NCI-H345 (cell line): ENCODE measurements at places on chromosomes 3 and 15.

DNA sequence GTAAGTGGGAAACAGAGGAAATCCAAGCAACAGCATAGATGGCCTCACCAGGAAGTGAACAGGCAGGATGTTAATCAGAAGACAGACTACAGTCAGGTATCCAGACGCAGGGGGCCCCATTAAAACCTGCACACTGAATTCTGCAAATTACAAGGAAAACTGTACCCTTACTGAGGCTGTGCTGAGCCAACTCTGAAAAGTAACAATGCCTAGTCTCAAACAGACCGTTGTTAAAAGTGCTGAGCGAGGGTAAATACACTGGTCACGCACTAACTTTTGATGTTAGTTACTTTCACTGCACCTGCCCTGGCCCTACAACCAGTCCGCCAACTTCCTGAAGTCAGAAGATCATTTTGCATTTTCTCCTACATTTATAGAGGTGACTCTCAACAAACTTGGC, 1.0 kb downstream of the TAMM41 start:
- no peak for DNase-seq

DNA sequence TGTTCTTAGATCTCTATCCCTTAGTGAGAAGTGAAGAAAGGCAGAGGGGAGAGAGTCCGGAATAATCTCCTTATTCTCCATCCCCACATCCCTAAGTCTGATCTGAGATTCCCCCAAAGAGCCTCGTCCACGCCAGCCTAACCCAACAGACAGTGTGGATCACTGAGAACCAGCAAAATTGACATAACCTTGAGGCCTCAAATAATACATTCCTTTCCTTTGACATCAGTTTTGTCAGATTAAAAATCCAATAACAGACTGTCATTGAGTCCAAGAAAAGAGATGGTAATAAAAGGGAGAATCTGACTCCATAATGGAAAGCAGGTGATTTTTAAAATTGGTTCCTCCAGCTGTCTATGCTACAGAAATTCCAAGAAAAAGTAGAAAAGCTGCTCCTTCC, 7.7 kb upstream of the SIAH2 start:
- no peak for DNase-seq

DNA sequence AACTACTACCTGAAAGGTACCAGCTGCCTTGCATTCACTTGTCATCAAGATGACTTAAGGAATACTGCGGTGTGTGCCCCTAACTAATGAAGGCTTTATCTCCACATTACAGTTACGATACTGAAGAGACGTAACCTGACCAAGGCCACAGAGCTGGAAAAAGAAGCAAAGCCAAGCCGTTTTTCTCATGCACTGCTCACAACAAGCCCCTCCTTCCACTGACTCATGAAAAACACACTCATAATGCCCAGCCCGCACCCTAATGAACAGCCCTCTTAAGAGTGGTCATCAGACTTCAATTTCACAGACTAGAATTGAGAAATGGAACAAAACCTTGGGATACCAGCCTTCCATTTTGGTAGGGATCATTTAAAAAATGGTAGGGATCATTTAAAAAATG, 11.6 kb downstream of the PSMD6 start:
- no peak for DNase-seq

DNA sequence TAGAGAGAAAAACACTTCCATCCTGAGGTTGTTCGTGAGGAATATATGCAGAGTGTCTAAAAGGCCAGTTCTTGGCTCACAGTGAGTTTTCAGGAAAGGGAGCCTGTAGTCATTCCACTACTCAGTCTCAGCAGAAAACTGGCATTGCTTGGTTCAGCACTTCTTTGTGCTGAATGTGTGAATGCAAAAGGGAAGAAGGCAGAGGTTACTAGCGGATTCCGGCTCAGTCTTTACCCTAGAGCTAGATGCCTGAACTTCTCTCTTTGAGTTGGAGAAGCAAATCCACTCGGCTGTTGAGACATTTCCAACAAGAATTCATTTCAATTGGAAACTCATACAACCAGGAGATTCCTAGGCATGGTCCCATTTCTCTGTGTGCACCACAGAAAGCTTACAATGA, 23.1 kb upstream of the FRMD4B start:
- no peak for DNase-seq

- DNase-seq = no peak
Observed at GRCh38 chr3:175869404-175869803, 1010.3 kb downstream of the NAALADL2 start.

DNA sequence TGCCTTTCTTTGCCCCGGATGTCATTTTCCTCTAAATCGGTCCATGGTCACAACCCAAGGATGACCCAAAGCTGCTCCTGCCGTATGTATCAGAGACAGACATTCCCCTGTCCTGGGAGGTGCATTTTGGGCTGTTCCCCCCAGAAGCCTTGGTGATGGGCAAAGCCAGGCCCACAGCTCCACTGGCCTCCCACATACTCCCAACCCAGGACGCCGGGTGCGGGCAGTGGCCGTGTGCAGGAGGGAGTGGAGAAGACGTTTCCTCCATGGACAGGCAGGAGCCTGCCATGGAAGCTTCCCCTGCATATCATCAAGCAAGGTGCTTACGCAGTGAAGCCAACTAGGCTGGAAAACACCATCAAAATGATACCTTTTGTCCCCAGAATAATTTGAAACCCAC, 175.0 kb downstream of the ATP10A start:
- DNase-seq = no peak

DNA sequence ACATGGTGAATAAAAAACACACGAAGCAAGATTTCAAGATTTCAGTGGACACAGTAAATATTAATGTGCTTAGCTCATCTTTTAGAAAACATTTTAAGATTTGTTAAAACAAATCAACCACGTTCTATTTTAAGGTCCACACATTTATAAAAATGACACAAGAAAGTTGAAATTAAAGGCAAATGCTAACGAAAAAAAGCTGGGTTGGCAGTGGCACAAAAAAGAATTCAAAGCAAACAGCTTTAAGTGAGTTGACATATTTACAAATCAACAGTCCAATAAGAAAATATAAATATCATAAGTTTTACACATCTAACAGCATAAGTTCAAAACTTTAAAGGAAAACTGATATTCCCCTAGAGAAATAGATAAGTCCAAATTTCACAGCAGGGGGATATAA, 430.4 kb upstream of the CCDC54 start:
- no peak for DNase-seq

DNA sequence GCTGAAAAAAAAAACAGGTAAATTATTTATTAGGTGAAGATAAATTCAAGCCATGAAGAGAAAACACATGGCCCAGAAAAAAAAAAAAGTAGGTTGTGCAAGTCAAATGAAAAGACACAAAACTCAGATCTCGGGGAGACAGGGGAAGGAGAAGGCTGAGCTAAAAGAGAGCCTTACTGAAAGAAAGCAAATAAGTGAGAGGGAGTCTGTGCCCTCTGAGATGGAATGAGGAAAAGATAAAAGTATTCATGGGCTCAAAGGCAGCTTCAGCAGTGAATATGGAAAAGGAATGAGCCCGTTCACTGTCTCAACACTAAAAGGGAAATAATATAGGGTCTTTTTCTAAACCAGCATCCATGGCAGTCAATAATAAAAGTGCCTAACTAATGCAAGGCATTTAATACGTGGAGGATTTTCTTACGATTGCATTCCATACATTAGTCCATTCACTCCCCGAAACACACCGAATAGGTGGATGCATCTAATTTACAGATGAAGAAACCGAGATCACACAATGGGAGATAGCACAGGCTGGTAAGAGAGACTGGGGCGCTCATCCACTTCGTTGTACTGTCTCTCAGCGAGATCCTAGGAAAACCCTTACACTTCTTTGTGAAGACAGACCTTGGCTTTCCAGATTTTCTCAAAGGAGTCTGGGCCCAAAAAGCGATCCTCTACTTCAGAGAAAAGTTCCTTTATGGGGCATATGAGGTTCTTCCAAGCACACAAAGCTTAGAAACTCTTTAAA, 1.1 kb downstream of the TFDP2 start:
- no peak for DNase-seq

DNA sequence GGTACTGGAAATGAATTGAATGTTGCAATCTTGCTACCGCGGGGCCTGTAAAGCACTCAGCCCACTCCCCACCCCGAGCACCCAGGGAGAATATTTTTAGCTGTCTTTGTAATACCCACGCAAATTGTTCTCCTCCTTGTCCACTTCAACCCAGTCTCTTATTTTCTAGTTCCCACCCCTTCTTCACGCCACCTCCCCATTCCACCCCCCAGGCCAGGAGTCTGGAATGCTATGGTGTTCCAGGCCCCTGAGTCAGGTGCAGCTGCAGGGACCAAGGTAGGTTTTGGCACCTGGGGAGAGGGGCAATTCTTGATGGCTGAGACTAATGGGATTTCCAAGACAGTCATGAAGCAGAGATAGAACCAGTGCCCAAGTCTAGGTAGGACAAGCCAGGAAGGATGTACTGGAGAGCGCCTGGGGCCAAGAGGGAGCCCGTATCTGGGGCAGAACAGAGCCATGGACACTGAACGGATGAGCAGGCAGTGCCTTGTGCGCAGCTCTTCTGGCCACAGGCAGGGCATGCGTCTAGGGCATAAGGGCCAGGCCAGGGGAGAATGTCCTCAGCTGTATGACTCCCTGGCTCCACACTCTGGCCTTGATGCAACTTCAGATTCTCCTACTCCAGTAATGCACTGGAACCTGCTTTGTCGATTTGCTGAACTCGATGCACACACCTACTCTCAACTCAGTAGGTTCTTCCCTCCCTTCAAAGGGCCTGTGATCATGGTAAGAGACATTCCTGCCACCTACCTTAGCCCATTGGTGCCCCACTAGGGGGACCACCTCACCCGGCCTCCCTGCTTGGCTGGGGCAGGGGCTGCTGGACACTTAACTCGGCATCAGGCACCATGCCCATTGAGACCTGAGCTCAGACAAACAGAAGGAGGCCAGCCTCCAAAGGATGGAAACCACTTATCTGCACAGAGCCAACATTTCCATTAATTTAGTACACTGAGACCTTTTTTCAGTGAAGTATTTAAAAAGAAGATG, 34.6 kb upstream of the MAGEF1 start:
- DNase-seq = no peak

DNA sequence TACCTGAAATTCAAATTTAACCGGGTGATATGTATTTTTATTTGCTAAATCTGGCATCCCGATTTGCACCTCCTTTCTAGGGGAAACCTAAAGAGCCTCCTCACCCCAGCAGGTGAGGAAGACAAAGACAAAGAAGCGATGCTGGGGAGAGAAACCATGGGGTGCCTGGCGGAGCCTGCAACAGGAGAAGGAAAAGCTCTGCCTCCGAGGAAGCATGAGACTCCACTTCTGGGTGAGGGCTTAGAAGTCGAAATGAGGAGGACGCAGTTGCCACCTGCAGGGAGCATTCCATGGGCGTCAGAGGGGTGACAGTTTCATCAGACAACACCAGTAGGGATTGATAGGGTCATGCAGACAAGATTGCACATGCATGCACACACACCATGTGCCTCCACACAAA, 30.5 kb upstream of the LYZL4 start:
- no peak for DNase-seq
